HT-29 (cell line): ENCODE measurements at places on chromosomes 4 and X. TPM values are rescaled to one million over a fixed set of nuclear protein-coding genes. Genes with fewer than 3 reads are reported as not detected.

DNA sequence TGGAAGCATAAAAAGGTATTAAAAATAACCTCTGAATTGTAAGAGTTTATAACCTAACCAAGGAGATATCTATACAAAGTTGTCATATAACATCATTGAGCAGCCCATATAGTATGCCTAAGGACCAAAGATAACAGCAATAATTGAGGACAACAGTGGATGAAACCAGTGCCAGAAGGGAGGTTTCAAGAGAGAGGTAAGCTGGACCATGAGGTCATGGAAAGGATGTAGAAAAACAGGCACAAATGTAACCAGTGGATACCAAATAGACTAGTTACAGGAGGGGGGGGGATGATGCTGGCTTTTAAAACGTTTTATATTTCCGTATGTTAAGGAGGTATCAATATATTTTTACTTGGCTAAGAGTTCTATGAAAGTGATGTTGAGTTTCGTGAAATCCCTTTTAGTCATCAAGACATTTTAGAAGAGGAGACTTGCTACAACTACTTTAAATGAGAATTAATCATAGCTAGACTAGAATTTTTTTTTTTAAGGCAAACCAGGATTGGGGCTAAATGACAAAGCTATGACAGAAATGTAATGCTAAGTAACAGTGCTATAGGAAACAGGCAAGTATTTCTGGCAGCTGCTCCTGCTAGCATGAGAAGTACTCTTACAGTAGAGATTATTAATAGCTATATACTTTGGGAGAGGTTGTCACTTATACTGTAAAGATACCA is 161.1 kb downstream of the FBXW7 start:
- DNase-seq: no peak

GRCh38 chr4:36286481-36286871 is 5.1 kb downstream of the DTHD1 start:
- no peak for DNase-seq

DNA sequence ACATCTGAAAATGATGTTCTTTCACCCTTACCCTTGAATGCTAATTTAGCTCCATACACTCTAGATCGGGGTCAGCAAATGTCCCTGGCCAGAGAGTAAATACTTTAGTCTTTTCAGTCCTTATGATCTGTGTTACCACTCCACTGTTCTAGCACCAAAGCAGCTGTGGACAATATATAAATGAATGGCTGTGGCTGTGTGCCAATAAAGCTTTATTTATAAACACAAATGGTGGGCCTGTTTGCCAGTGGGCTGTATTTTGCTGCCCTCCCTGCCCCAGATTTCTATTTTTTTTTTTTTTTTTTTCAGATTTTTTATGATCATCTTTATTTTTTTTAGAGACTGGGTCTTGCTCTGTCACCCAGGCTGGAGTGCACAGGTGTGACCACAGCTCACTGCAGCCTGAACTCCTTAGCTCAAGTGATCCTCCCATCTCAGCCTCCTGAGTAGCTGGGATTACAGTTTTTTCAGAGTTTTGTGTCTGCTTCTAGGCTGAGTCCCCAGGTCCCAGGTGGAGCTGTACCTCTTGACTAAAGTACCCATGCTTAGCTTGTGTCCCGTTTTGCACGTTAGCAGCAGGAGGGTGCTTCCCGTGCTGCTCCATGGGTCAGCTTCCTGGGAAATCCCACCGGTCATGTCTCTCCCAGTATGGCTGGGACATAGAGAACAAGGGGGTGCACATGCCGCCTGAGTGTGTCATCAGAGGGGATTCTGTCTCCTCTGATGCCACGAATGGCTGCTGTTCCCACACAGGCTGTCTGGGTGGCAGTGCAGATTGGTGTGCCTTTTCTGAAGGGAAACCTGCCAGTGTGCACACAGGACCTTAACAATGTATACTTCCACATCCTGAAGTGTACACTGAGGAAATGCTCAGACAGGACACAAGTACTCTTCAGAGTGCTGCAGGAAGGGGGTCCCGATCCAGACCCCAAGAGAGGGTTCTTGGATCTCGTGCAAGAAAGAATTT is 16.0 kb upstream of the GRPEL1 start:
- no peak for DNase-seq

GRCh38 chr4:5921101-5921980 is 28.5 kb upstream of the CRMP1 start:
- DNase-seq: no peak

DNA sequence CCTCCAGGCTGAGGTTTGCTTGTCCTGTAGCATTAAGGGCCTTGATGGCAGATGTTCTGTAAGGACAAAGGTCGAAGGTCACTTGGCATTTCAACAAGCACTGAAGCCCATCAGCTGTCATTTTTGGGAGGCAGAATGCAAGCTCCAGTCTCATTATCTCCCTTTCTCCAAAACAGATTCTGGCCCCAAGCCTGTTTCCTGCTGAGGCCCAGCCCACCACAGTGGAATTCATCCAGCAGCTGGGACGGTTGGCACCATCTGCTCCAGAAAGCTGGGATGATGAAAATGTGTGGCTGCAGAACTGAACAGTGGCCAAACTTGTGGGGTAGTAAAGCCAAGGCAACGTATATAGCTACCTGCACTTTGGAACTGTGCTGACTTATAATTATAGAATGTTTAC is 17.7 kb upstream of the PPEF2 start:
- DNase-seq: no peak

GRCh38 chrX:134258202-134258601 is 21.2 kb downstream of the CCDC160 start:
- DNase-seq: no peak

GRCh38 chrX:149845385-149845784 is 35.6 kb upstream of the MAGEA8 start:
- no peak for DNase-seq

GRCh38 chr4:150561143-150561737 is 20.7 kb upstream of the MAB21L2 start:
- DNase-seq: no peak

GRCh38 chrX:6694977-6695376 is 160.1 kb upstream of the VCX3A start:
- DNase-seq: no peak

- no peak for DNase-seq
Observed at GRCh38 chr4:184097241-184097605, 120.5 kb downstream of the ENPP6 start.

DNA sequence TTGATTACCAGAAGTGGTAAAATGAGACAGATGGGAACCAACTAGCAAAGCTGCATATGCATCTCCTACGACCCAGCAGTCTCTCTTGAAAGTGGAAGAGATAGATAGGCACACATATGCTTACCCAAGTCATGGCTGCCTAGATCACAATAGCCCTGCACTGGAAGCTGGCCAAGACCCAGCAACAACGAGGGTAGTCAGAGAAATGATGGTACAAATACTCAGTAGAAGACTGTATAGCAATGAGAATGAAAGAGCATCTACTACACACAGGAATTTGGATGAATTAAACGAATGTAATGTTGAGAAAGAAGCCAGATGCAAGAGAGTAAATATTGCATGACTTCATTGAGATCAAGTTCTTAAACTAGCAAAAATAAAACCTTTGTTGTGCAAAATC is 100.3 kb upstream of the FAT1 start:
- DNase-seq: no peak

- DNase-seq: peak; percentile 4
Observed at GRCh38 chrX:14363728-14364127, 165.6 kb upstream of the GLRA2 start.

- no peak for DNase-seq
Observed at GRCh38 chr4:78024085-78024484, 33.0 kb upstream of the FRAS1 start.

DNA sequence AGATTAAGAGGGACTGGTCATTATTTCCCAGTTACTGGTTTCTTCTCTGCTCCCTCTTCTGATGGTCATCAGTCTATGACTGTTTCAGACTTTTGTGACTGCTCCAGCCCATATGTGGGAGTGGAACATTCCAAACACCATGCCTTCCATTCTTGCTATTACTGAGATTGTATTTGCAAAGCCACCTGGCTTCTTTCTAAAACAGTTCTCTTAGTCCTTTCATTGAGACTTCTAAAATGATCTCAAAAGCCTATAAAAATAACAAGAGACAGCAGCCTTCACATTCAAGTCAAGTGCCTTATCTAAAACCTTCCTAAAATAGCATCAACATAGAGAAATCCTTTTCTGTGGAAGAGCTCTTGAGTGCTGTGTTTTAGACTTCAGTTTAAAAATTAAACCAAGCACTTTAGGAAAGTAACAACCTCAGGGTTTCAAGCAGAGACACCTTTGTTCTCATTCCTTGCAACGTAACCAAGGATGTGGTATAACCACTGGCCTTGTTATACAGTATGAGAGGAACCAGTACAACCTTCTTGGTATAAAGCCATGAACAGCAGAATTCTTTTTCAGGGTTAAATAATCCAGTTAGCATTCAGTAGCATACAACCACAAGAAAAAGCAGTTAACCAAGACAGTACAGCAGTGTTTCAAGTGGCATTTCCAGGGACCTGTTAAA is 97.1 kb downstream of the NFKB1 start:
- DNase-seq: no peak

CT45A5 gene
- total RNA-seq: not detected in 2 replicates

USP38 gene
- total RNA-seq: 21.1 and 21.2 TPM in 2 replicates

YTHDC1 gene
- total RNA-seq: 27.7 and 27.8 TPM in 2 replicates

ZNF330 gene
- total RNA-seq: 18.1 and 18.7 TPM in 2 replicates

SYNPO2 gene
- not detected in 2 replicates for total RNA-seq

PAGE4 gene
- total RNA-seq: not detected in 2 replicates

ATP2B3 gene
- total RNA-seq: not detected in 2 replicates
